Activated naive CD8-positive, alpha-beta T cell treated with anti-CD3 and anti-CD28 coated beads, Interleukin-2, amount 10 ng/mL, durations not matched to agents 7 days and 5 days (primary cell): ENCODE measurements at places on chromosomes 7 and 10. TPM values are rescaled to one million over a fixed set of nuclear protein-coding genes. Genes with fewer than 3 reads are reported as not detected.

Gene SEC24C
- total RNA-seq, result 96.7 TPM

Gene POM121C
- total RNA-seq, result 87.3 TPM

Gene SPDYE2B
- total RNA-seq, result not detected

Gene TLL2
- total RNA-seq, result not detected

Gene SEMA3A
- 3.3 TPM for total RNA-seq

GRCh38 chr10:130333185-130333584 lies 197.0 kb downstream of the GLRX3 start:
- no peak for DNase-seq

DNA sequence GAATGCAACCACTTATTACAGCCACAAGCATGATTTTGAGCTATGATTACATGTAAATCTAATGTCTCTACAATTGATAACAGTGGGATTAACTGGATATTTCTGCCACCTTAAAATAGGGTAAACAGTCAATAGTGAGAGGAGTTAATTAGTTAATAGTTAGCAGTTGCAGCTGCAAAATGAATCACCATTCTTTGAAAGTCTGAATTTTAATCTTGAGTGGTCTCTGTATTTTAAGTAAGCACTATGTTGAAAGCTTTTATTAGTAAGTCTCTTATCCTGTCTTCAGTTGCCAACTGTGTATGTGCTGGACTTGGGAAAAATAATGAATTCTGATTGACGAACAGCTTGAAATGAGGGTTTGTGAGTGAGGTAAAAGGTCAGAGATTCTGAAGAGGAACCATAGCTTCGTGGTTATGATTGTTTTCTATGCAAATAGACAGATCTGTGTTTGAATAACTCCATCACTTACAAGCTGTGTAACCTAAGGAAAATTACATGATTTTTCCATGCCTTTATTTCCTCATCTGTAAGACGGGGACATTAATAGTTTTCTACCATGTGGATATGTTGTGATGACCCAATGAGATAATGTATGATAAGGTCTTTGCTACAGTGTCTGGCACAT lies 75.2 kb downstream of the RNLS start:
- no peak for DNase-seq

DNA sequence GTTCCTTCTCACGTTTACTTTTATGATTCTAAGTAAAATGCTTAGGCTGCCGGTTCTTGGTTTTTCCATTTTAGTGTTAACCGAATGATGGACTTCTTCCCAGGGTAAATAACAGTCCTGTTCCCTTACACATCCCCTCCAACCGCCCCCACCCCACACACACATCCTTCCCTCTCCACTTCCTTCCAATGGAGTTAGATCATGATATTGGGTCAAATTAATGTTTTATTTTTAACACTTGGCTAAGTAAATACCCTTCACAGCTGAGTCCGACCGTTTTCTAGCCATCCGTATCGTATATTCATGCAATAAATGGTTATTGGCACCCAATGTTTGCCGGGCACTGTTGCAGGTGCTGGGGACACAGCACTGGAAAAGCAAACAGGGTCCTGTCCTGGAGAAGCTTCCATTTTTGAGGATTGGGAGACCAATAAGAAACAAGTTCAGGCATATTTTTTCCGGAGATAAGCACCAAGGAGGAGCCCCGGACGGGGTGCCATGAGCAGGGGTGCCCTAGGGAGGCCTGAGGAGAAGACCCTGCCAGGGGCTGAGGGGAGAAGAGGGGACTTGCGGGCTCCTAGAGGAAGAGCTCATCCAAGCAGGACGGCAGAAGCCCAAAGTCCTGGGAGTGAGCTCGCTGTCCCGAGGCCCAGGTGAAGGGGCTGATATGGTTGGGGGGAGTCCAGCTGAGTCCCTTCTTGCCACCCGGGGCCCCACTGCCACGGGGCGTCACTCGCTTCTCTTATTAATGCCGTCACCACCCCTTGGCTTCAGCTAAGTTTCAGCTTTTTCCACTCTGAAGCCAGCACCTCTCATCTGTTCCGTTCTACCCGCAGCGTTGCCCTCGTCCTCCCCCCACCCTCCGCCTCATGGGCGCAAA lies 126.0 kb upstream of the RET start:
- peak; percentile 6 for DNase-seq

DNA sequence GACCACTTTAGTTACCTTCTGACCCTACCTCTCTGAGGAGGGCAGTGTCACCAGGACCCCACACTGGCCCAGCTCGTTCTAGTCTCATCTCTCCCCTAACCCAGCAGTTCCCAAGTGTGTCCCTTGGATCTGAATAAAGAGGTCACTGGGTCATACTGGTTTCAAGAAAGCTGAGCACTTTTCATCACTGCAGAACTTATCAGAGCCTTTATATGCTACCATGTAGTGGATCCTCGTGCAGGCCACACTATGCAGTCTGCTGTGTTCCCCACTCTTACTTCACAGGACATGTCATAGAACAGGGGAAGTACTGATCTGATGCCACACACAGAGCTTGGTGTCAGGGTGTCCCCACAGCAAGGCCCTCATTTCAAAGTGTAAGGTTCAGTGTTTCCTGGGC lies 113.8 kb downstream of the GFRA1 start:
- DNase-seq, result no peak

DNA sequence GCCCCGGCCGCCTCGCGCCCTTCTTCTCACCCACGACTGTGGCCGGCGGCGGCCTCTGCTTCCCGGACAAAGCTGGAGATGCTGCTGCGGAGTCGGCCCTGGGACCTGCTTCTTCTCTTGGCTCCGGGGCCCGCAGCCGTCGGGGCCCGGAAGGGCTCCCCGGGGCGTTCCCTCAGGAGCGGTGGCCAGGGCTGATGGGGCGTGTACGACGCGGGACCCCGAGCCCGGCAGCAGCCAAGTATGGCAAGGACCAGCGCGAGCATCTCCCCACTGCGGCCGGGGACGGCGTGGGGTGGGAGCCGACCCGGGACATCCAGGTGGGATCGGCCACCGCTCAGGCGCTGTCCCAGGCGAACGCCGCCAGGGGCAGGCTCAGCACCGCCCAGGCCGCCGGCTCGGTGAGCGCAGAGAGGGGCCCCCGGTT lies 27.6 kb upstream of the BMS1 start:
- no peak for DNase-seq
